Stimulated activated CD8-positive, alpha-beta memory T cell treated with anti-CD3 and anti-CD28 coated beads, Interleukin-7, amount 100 ng/mL, for 1 hour (primary cell): ENCODE measurements at places on chromosomes 16 and 17.

DNA sequence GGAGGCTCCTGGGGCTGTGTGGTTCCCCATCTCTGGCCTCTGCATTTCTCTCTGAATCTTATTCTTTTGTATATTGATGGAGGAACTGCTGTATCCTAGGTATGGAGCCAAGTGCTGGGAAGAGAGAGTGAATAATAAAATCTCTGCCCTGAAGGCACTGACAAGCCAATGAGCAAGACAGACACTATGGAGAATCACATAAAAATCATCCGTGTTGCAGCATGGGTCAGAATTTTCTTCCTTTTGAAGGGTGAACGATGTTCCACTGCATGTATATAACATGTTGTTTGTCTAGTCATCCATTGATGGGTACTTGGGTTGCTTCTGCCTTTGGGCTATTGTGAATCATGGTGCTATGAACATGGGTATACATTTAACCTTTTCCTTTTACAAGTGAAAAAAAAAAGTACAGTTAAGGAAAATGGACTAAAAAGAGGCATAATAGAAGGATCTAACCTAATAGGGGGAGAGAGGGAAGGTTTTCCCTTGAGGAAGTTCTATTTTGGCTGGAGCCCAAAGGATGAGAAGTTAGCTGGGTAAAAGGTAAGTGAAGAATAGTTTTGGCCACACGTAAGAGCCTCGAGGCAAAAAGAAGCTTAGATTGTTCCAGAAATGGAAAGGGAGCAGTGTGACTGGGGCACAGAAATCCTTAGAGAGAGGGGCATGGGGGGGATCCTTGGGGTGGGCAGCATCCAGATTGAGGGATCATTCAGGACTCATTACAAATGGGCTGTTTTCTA, 32.3 kb upstream of the GNA13 start:
- DNase-seq: no peak

DNA sequence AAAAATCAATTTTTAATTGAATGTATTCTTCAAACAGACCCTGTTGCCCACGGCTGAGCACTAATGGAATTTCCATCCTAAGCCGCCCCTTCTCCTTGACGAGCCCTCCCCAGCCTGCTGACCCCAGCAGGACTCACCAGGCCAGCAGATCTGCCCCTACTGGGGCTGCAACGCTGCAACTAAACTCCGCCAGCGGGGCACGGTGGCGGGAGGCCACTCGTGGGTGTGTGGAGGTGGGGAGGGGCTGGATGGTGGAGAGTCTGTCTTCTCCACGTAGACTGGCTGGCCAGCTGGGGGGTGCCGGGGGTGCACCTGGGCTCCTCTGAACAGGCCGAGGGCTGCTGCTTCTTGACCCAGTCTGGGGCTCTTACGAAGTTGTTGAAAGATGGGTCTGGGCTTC, 67.8 kb downstream of the ENGASE start:
- no peak for DNase-seq

GRCh38 chr17:18182978-18183333, 672 bp upstream of the ALKBH5 start:
- peak; percentile 63 for DNase-seq

- no peak for DNase-seq
Observed at GRCh38 chr17:66508896-66509844, 206.8 kb downstream of the PRKCA start.

GRCh38 chr16:14286368-14287230, 215.5 kb downstream of the MRTFB start:
- no peak for DNase-seq

DNA sequence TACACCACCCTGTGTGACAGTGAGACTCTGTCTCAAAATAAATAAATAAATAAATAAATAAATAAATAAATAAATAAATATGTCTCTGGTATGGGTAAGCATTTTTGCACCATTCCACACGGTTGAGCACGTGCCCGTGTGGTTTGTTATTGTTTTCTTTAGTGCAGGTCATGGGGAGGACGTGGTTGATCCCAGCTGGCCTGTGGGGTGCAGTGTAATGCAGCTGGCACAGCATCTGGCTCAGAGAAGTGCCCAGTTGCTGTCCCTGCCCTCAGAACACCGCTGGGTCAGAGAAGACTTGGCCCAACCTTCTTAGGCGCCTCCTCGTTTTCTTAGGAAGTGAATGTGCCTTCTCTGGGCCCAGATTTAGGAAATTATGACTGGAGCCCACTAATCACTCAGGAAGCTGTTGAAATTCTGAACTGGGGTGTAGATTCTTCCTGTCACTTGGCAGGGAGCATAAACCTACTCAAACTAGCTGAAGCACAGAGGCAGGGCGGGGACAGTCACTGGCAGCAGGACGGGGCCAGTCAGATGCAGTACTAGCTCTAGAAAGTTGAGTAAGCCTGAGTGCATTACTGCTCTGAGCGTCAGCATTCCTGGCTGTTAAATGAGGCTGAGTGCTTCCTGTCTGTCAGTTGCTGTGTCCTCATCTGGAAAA, 85.9 kb downstream of the SNX29 start:
- no peak for DNase-seq

DNA sequence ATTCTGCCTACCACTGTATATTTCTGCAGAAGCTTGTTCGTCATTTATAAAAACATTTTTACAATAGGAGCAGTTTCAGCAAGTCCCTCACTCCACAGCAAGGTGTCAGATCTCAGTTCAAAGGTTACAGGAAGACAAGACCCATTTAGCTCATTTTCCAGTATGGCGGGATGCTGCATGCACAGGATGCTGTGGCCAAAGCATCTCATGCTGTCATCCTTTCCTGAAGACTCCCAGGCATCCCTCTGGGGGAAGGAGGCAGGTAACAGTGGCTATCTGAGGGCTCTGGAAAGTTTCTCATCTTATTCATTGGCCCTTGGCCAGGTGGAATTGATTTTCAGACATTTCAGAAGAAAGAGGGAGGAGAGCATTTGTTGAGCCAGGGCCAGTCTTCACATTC, 539.3 kb upstream of the CDH5 start:
- DNase-seq: no peak

DNA sequence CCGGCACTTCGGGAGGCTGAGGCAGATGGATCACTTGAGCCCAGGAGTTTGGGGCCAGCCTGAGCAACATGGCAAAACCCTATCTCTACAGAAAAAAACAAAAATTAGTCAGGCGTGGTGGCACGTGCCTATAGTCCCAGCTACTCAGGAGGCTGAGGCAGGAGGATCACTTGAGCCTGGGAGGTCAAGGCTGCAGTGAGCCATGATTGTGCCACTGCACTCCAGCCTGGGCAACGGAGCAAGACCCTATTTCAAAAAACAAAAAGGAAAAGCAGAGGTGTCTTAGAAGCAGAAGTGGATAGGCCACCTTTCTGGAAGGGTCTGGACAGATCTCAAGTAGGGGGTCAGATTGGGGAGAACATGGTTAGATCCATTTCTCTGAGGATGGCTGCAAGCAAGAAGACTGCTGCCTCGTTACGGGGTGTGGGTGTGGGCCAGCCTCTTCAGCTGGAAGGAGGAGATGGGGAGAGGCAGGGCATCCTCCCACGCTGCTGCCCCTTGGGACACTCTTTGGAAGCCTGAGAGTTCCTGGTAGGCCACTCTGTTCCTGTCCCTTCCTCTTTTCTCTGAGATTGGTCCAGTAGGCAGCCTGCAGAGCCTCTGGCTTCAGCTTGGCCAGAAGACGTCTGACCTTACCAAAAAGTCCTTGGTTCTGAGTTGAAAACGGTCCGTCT, 208.0 kb downstream of the MSI2 start:
- no peak for DNase-seq

DNA sequence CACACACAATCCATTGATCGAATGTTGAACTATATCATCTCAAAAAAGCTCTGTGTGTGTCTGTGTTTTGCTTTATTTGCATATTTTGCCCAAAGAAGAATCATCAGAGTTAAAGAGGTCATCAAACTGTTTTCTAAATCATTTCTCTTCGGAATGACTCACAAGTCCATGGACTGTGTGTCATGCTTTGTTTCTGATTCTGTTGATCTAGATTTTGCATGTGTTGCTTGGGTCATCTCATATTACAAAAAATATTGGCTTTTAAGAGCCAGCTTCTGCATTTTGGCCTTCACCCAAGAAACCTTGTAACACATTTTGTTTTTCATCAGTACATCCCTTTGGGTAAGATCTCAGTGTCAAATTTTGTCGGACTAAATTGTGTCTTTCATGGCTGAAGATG, 471.2 kb upstream of the HSBP1 start:
- no peak for DNase-seq

- DNase-seq: no peak
Observed at GRCh38 chr16:25366078-25366477, 108.4 kb upstream of the ZKSCAN2 start.

DNA sequence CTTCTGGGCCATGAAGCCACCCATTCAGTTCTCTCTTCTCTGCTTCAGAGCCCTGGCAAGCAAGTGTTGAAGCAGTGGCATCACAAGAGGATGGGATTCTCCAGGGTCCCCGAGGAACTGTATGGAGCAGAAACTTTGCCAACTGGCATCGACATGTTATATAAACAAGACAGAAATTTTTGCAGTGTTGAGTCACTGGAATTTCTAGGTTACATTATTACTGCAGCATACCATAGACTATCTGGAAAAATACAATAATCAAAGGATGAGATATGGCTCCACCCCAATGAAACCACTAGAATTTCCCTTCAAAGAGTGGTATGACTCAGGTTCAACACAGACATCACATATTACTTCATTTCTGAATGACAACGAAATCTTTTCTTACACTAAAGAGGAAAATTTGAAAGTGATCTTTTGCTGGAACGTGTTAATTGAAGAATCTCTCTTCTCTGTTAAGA, 343.0 kb upstream of the DYNLRB2 start:
- DNase-seq: no peak

DNA sequence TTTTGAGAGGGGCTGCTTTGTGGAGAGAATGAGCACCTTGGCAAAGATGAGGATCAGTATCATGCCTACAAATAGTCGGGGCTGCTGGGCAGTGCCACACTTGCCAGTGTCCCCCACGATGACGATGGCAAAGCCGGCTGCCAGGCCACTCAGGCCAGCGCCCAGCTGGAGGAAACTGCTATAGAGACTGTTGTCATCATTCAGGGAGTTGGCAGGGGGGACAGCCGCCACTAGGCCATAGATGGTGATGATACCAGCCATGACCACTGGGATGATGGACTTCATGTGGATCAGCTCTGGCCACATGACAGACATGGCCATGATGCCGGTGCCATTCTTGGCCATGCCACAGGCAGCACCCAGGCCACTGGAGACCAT, 23.8 kb downstream of the MINK1 start:
- no peak for DNase-seq

GRCh38 chr16:27951489-27952120, 111.9 kb downstream of the GSG1L start:
- DNase-seq: no peak

- DNase-seq: no peak
Observed at GRCh38 chr17:50129353-50129727, 620 bp downstream of the SAMD14 start.

DNA sequence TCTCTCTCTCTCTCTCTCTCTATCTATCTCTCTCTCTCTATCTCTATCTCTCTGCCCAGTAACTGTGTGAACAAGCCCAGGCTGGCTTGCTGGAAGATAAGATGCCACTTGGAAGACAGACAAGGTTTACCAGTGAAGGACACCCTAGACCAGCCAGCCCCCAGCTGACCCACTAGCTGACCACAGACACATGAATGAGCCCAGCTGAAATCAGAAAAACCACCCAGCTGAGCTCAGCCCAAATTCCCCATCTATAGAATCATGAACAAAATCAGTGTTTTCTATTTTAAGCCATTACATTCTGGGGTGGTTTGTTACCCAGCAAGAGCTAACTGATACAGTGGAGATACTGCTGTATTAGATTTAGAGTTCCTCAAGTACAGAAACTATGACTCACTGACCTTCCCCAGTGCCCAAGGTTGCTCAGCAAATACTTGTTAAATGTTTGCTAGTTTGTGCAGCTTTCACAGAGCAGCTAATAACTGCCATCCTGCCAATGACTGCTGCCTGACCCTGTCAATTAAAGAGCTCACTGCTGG, 18.0 kb downstream of the EMP2 start:
- DNase-seq: no peak

DNA sequence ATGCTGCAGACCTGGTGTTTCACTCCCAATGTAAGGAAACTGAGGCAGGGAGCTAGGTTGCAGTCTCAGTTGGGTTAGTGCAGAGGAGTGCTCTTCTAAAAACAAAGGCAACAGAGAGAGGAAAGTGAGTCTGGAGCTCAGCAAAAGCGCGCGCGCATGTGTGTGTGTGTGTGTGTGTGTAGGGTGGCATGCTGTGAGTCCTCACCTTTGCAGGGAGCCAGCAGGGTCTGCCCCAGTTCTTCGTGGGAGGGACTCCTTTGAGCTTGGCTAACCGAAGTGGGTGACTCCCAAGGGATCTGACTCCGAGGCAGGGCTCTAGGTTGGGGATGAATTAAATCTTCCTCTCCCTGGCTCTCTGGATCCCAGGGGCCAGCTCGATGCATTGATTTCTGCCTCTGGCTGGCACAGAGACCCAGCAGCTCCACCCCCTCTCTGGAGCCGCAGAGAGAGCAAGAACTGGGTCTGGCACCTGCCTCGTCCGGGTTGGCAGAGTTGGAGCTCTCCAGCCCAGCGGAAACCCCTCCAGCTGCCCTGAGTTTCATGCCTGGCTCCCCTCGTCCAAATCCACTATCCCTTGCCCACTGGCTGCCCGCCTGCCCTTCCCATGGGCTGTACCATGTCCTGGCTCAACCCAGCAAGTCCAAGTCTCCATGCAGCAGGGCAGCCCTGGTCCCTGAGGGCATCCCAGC, 1.3 kb upstream of the BTBD17 start:
- no peak for DNase-seq

DNA sequence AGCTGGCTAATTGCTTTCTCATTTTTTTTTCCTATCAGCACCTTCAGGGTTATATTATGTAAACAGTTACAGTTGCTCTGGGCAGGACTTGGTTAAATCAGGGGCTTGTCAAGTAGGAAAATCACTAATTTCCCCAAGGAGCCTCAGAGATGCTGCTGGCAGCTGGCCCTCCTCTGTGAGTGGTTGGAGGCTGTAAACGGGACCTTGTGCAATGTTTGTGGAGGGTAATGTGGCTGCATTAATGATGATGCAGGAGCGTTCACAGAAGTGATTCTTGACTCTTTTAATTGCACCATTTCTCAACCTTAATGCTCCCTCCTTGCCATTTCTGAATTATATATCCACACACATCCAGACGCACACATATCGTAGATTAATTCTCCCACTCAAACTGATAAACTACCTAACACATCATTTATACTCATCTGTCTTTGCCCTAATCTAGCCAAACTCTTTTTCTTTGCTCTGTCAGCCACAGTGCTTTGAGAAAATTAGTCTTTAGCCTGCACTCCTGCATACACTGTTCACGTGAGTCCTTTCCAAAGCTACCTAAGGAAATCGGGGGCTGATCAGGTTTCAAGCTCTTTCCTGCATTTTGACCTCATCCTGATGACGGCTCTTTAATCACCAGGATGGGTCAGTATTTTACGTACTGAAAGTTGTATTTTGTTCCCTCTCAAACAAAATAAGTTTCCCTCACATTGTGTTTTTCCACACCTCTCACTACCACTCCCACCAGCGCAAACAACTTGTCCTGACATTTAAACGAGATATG, 154.4 kb upstream of the PIRT start:
- no peak for DNase-seq

- no peak for DNase-seq
Observed at GRCh38 chr17:29238133-29238850, 8.4 kb upstream of the CRYBA1 start.
